ENCODE measurements at places on chromosomes 16 and 17. TPM values are rescaled to one million over a fixed set of nuclear protein-coding genes. Genes with fewer than 3 reads are reported as not detected.

GRCh38 chr16:71700831-71701230 is 23.7 kb downstream of the PHLPP2 start:
- DNase-seq = no peak

DNA sequence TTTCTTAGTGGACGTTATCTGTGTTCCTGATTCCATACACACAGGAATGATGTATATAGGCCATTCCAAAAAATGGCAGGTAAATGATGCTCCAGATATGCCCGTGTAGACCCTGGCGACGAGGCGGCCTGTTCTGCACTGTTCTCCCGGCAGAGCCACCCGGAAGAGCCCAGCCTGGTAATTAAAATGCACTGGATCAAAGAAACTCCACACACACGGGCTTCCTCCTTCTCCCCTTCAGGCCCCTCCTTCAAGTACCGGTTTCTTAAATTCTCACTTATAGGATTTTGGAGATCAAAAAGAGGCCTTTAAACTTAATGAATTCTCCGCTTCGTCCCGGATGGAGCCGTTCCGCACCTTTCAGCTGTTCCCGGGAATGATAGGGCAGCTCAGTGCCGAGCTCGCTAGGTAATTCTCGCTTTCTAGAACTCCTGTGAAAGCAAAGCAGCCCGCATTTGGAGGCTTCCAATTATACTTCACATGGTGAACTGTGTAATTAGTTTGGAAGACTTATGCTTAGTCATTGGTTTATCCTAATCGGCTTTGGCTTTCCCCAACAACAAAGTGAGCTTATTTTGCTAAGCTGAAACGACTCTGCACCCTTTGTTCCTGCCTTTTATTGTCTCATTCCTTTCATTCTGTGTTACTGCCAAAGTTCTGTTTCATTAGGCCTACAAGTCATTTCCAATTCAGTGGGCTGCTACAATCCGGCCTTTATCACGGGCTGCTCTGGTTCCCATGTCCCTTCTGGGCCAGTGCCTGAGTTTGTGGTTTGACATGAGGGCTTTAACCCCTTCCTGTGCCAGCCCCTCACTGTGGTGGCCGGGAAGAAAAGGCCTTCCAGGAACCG is 150.0 kb downstream of the MSI2 start:
- DNase-seq = no peak

MYCBPAP gene
- total RNA-seq = not detected

SYCE1L gene
- 4.2 TPM for total RNA-seq

YBX2 gene
- total RNA-seq = 0.25 TPM

DNA sequence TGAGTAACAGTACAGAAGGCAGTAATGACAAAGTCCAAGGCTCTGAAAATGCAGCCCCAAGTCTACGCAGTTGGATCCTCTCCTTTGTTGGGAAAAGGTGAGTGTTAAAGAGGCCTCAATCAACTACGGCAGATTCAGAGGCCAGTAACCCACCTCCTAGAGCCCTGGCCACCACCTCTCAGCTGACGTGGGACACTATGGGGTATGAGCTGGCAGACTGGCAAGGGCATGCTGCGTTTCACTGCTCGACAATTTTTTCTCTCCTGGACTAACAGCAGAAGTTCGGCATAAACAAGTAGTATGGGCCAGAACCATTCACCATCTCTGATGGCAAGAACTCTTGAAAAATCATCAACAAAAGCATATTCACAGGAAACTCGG is 17.2 kb downstream of the NCBP3 start:
- DNase-seq = no peak

DNA sequence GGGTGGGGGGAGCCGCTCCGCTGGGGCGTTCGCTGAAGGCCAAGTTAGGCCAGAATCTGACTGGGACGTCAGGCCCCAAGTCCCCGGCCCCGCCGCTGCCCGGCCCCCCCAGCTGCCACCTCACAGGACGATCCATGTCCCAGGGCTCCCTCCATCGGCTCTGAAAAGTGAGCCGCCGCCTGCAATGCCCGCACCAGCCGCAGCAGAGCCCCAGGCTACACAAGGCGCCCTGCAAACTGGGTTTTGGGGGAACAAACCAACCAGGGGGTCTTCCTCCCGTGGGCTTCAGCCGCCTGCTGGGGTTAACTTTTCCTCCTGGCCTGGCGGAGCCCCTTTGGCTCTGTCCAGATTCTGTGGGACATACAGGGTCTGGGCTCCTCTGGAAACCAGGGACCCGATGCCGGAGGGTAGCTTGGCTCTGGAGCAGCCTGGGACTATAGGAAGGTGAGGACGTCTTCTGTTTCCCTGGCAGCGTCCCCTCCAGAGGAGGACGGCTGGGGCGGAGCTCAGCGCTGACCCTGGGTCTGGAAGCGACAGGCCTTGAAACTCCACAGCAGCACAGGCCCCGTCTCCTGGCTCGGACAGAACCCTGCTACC is 835 bp downstream of the NME4 start:
- no peak for DNase-seq

DNA sequence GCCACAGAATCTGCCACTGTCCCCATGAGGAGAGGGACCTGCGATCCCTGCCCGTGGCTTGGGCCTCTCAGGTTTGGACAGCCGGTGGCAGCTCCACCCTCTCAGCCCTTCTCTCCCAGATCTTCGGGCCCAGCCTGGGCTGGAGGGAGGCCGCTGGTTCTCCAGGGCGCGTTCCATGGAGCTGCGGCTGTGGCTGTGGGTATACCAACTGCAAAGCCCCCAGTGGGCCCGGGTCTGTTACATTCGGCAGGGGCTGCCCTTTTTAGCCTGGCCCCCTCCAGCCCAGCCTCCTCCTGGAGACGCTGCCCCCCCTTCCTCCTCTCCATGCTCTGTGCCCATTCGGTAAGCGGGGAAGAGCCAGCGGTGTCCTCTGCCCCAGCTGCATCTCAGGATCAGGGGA is 64.7 kb upstream of the ZNF469 start:
- DNase-seq = no peak

EVPLL gene
- 16.7 TPM for total RNA-seq

All from vagina (tissue), 2 donors.